ENCODE measurements at places on chromosomes 11 and 22.

GRCh38 chr11:120061036-120061760 is 76.7 kb downstream of the TRIM29 start:
- no peak for DNase-seq

- no peak for DNase-seq
Observed at GRCh38 chr11:123483058-123483457, 53.0 kb downstream of the GRAMD1B start.

DNA sequence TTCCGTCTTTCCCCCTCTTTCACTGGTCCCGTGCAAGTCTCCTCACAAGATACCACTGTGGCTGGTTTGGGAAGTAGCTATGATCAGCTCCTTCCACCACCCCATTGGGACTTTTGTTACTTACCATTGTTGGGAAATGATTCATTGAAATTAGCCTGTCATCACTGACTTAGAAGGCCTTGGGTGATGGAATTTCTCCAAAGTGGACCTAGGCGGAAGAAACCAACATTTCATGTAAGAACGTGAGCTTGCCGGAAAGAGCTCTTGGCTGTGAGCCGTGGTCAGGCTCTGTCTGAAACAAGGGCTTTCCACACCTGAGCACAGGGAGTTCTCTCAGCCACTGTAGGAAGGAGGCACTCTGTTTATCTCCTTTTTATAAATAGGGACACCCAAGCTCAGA is 23.5 kb upstream of the CRYBB3 start:
- no peak for DNase-seq

GRCh38 chr11:35912883-35913624 is 30.8 kb upstream of the LDLRAD3 start:
- no peak for DNase-seq

All from hematopoietic multipotent progenitor cell treated with erythropoietin and hydrocortisone succinate and interleukin-3 and kit ligand, for 8 days (in vitro differentiated cells).